Activated CD4-positive, alpha-beta T cell treated with anti-CD3 and anti-CD28 coated beads for 24 hours (primary cell): ENCODE measurements at places on chromosomes 3 and 15.

GRCh38 chr3:11847607-11848006 is 922 bp upstream of the TAMM41 start:
- no peak for DNase-seq

- no peak for DNase-seq
Measured at GRCh38 chr15:99476413-99477222, 89.2 kb upstream of the MEF2A start.

DNA sequence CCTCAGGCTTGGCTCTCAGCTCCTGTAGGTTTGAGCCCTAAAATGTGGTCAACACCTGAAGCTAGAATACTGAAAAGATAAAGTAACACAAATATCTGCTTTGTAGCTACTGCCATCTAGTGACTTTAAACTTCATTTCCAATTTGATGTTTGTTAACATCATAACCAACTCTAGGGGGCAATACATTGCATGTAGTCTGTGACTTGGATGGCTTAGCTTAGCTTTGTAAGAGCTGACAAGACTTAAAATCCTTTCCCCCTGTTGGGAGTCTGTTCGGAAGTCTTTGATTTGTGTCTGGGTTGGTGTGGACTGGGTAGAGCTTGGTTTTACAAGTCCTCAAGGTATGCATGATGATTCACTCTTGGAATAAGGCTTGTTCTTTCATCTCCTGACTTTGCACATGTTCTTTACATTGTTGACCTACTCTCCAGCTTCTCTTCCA is 51.7 kb downstream of the SCN11A start:
- no peak for DNase-seq

DNA sequence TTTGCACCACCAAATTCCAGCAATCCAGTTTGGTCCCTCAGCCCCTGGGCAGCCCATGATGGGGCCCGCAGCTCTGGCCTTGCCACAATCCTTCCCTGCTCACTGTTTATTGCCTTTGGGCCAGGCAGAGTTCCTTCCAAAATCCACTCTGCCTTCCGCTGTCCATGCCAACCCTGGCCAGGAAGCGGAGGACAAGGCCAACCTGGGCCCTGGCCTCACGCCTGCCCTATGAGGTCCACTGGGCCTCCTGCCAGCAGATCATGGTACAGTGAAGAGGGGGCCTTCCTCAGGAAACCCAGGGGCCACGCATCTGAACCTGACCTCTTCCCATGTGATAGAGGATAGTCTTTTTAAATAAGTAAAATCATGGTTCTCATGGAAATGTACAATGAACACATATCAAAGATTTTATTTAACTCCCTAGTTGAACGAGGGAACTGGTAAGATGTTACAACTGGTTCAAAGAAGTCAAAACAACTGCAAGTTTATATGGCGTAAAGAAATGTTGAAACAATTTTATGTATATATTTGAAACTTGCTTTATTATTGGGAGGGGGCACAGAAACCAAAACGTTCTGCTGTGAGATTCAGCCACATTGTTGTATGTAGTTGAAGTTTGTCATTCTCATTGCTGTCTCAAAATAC is 95.8 kb upstream of the TNFAIP8L3 start:
- DNase-seq = no peak

DNA sequence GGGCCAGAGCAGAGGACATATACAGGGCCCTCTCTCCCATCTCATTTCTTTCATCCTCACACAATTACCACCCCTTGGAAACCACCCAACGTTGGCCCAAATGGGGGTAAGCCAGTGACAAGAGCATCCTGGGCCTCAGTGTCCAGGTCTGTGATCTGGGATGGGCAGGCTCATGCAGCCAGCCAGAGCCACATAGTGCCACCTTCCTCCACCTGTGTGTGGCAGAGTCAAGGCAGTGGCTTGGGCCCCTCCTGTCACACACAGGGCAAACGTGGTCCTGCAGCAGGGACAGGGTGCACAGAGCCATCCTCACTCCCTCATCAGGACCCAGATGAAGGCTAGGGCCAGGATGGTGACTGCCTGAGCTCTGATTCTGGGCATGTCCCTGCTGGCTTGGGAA is 2.3 kb upstream of the MYL3 start:
- no peak for DNase-seq

GRCh38 chr3:171841620-171842000 is 1.5 kb upstream of the TMEM212 start:
- no peak for DNase-seq

GRCh38 chr3:46900007-46900292 is 22.4 kb downstream of the PTH1R start:
- no peak for DNase-seq

- DNase-seq = no peak
Measured at GRCh38 chr3:119683421-119683820, 6.2 kb upstream of the COX17 start.

DNA sequence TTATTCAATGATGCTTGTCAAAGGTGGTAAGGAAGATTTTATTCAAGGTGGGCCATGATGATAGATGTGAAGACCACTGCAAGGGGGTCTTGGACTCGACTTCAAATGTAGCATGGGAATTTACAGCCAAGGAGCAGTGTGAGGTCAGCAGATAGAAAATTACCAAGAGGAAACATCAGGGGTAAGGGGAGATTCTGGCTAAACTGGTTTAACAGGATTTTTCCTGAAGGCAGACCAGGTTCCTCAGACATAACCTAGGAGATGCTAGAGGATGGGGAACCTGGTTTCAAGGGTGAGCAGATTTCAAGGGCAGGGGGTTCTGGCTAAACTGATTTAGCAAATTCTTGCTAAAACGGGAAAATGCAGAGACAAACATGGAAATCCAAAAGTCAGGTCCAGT is 464.9 kb downstream of the TAFA4 start:
- DNase-seq = no peak

DNA sequence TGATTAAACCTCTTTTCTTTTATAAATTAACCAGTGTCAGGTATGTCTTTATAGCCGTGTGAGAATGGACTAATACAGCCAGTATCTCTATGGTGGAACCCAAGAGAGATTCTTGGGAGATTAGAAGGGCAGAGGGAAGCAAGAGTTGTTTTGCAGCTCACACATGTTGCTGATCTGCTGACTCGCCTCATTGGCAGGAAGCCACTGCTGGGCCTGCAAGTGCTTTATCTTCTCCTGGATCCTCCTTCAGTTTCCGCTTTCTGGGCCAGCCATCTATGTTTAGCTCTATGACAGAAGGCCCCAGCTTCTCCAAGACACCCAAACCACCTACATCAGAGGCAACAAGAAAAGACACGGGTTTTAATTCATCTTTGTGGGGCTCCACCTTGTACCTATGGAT is 23.4 kb upstream of the GALNT15 start:
- DNase-seq = no peak

DNA sequence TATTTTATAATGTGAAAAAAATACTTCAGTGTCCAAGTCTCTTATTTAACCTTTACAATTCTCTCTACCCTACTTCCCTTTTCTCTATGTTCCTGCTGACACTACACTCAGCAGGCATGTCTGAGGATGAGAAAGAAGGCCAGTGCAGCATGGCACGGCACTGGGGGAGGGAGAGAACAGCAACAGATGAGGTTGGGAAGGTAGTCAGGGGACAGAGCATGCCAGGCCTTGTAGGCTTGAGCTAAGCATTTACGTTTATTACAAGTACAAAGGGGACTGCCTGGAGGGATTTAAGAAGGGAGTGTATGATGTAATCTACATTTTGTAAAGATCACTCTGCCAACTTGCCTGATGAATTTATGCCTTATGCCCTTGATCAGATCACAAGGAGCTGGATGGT is 117.3 kb upstream of the WNT5A start:
- DNase-seq = no peak

DNA sequence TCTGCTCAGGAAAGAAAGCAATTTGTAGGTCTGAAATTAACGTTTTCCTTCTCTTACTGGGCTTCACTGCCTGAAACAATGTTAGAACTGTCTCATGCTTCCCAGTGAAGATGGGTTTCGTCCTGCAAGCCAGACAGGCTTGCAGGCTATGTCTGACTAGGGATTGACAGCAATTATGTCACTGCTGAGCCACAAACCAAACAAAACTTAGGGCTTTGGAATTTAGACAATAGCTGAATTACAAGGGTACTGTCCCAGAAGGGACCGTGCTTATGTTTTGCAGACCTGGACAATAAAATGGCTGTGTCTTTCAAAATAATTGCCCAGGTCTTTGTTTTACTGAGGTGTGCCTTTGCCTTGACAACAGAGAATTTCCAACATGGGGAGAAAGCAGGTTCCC is 46.3 kb upstream of the CCDC80 start:
- DNase-seq = no peak

DNA sequence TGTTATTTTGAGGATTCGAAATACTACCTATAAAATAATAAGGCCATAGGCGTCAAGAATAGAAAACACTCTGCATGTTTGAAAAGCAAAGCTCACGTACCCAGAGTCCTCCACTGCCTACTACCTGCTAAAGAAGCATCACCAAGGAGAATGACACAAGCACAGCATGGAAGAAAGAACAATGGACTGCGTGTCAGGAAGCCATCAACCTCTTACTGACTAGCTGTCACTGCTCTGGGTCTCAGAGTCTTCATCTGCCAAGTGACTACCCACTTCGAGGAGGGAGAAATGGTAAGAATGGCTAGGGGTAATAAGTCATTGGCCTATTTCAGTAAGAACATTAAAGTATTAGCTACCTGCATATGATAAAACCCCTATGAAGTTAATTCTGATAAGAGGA is 49.4 kb downstream of the CLASP2 start:
- no peak for DNase-seq

DNA sequence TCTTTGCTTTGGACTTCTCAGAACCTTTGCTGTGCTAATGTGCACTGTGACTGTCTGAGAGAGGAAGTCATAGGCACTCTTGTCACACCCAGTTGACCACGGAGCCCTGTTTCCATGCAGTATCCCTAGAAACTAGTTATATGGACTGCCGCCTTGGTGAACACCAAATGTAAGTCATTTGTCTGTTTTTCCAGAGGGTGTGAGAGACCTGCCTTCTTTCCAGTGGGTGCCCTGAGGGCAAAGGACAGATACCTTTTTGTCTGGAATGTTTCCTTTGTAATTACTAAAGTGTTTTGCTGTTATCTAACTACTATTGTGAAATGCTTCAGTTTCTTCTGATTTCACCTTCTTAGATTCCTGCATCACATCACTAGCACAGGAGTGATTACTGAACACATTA is 91.8 kb downstream of the LARS2 start:
- DNase-seq = no peak

- DNase-seq = no peak
Measured at GRCh38 chr15:39188314-39188713, 392.6 kb upstream of the THBS1 start.

DNA sequence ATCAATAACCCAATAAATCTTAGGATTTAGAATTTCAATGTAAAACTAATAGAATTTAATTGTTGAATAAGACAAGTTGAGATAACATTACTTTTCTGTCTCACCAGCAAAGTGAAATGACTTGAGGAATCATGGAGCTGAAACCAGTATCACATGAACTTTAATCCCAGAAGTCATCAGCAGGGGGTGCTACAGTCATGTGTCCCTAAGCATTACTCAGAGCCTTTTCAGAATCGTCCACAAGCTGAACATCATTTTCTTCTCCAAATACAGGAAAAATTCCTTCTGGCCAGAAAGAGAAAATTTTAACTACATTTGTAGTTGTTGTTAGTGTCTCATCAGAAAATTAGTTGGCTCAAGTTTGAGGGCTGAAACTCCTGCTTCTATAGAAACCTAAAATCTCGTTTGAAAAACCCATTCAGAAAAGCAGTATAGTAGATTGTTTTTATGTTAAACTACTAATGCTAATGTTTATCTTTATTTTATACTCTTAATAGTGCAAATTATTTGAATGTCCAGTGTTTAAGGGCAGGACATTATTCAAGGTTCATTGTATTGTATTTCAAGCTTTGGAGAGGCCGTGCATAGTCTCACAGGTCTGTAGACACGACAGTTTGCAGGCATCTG is 384.1 kb downstream of the PLOD2 start:
- DNase-seq = no peak

- no peak for DNase-seq
Measured at GRCh38 chr3:168117059-168117458, 21.3 kb upstream of the GOLIM4 start.

GRCh38 chr3:13519006-13519791 is 29.7 kb upstream of the FBLN2 start:
- no peak for DNase-seq

GRCh38 chr15:84885801-84886200 is 1.3 kb downstream of the SLC28A1 start:
- no peak for DNase-seq

DNA sequence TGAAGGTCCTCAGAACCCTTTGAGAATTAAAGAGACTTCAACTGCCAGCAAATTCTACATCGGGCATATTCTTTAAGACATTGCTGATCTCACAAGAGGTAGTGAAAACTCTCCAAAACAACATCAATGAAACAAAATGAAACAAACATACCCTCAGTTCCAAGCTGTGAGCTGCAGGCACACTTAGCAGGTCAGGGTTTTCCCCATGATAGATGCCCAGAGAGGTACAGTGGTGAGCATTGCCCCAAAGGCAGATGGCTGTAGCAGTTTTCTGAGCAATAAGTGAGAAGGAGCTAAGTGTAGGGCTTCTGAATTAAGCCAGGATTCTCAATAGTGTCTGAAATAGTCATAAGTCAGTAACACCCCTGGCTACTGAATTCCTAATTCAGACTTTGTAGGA is 96.1 kb upstream of the TSEN2 start:
- DNase-seq = no peak

DNA sequence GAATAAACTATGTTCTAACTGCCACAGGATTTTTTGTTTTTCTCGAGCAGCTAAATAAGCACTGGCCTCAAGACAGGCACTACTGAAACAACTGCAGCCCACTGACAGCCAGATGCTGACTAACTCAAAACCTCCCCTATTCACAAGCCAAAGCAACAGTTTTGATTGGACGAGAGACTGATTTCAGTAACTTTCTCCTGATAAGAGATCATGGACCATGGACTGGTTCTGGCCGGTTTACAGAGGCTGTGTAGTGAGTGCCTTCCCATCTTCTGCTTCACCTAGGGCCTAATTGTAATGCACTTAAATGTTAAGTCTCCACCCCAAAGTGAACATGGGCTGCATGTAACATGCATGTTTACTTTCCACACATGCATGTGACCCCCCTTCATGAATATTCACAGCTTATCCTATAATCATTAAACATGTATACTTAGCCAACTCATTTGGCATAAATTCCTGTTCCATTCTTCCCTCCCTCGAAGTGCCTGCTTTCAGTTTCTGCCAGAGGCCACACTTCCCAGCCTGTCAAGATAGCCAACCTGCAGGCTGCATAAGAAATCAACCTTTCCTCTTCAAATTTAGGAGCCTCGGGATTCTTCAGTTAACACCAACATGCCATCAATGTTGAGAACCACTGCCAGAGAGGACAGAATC is 108.2 kb downstream of the ULK4 start:
- no peak for DNase-seq

- no peak for DNase-seq
Measured at GRCh38 chr3:156834962-156835535, 8.9 kb downstream of the LEKR1 start.

- DNase-seq = no peak
Measured at GRCh38 chr3:80233576-80233975, 465.8 kb upstream of the ROBO1 start.

DNA sequence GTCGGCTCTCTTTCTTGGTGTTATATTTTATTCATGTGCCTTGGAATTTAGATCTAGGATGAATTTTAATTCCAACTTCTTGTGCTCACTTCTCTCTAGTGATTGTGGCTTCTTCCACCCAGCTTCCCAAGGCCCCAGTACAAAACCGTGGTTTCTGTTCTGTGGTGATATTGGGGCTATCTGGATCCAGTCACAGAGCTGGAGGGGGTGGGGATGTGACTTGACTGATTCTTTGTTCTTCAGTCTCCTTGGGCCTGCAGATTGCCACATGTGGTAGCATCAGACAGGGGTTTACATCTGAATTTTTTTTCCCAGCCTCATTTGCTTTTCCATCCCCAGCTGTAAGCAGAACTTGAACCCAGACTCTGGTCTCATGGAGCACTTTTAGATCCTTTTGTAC is 98.5 kb upstream of the ADAMTSL3 start:
- no peak for DNase-seq
